Activated CD8-positive, alpha-beta T cell treated with anti-CD3 and anti-CD28 coated beads for 36 hours (primary cell): ENCODE measurements at places on chromosomes 5 and 9. TPM values are rescaled to one million over a fixed set of nuclear protein-coding genes. Genes with fewer than 3 reads are reported as not detected.
A peak's percentile ranks its signal among the peaks of the same experiment; 100 is the strongest.

DNA sequence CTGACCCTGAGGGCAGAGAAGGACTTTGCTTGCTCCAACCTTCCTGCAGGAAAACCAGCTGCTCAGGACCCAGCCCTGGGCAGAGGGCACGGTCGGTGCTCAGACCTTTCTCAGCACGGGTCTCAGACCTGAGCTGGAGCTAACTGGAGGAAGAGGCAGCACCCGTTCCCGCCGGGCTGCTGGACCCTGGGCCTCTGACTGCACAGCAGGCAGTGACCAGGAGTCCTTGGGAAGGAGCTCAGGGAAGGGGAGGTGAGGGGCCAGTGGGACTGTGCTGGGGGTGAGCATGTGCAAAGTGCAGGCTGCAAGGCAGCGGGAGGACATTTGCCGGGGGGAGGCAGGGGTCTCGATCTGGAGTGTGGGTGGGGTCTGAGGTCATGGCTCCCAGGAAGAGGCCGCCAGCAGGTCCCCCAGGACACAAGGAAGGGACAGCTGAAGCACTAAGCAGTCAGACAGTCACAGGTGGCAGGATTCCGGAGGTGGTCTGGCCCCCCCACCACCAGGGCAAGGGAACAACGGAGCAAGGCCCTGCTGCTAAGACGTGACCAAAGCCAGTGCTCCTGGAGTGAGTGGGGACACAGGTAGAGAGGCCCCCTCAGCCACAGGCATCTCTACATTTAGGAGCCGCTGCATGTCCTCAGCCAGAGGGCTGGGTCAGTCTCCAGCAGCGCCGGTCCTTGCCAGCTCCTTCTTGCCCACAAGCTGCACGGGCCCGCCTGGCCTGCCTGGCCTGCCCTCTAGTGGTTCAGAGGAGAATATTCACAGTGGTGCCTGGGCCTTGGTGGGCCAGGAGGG lies 4.8 kb upstream of the DPM2 start:
- DNase-seq, result peak; percentile 67

CREB3 gene
- 22.3 TPM for total RNA-seq

GRCh38 chr9:108913391-108913790 lies 20.5 kb downstream of the ELP1 start:
- no peak for DNase-seq

LCN10 gene
- 2.6 TPM for total RNA-seq

DNA sequence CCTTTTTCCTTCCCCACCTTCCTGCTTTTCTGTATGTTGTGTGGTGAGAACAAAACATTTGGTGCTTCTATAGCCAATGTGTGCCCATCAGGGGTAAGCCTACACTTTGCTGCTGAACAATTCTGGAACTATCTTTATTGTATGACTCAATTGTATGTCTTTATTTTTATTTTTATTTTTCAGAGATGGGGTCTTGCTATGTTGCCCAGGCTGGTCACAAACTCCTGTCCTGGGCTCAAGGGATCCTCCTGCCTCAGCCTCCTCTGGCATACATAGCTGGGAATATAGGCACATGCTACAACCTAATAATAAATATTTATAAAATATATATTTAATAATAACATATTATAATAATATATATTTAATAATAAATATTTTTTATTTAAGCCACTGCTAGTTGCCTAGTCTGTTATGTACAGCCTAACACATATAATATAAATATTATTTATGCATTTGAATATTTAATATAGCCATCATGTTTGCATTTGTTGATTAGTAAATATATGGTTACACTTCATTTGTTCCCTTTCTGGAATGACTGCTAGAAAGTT lies 11.8 kb upstream of the DMXL1 start:
- no peak for DNase-seq

DNA sequence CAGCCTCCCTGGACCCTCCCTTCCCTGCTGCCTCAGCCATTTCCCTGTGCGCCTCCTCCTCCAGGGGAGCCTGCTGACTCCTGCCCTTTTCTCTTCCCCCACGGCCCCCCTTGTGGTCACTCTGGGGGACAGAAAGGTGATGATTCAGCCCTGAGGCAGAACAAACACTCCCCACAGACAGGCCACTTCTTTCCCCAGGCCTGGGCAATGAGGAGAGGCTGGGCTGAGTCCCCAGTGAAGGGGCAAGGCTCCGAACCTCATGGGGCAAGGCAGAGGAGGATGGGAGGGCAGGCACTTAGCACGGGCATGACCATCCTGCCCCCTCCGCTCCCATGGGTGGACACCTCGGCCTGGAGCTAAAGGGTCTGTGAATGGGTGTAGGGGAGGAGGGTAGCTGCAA lies 21.0 kb downstream of the CSF1R start:
- no peak for DNase-seq

DNA sequence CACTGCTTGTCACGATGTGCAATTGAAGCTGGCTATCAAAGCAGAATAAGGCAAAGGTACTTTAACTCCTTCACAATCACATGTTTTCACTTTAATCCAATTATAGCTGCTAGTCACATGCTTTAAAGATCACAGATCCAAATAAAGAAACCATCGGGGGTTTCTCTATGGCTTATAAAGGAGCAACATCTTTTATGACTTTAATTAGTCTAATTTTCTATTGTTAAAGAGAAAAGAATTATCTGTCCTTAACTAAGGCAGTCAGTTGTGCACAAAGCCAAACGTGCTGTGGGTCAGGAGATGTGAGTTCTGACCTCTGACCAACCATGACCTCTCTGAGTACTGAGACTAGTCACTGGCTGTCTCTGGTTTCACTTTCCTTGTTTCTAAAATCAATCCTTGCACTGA lies 561.1 kb downstream of the RAB3C start:
- DNase-seq, result peak; percentile 10

GRCh38 chr9:132627106-132627505 lies 42.7 kb downstream of the DDX31 start:
- DNase-seq, result no peak

GRCh38 chr5:39140558-39141168 lies 66.5 kb upstream of the RICTOR start:
- no peak for DNase-seq

DNA sequence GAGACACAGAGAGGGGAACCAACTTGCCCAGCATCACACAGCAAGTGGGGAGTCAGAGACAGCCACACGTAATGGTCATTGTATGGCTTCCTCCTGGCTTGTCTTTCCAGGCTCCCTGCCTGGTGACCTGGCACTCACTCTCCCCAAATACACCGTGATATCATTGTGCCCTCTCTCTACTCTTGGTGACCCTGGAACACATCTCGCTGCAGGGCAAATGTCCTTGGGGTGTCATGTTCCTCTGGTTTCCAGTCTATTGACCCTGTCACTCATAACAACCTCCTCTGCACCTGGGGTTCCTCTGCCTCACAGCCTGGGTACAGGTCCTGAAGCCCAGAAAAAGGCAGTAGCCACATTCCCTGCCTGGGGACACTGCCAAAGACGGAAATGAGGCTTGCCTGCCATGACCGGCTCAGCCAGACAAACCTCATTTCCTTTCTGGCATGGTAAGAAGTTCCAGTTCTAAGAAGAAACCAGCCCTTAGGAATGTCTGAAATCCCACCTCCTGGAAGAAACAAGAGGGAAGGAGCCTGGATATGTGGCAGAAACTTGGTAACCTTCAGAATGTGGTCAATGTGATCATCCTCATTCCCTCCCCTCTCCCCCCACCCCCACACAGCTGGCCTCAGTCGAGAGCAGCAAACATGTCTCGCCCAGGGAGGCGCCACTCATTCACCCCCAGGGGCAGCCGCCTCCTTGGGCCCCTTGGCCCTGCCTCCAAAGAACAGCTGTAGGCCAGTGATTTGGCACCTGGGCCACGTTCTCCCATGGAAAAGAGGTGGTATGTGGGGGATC lies 30.6 kb upstream of the SMU1 start:
- no peak for DNase-seq

- no peak for DNase-seq
Measured at GRCh38 chr5:80069251-80069800, 34.2 kb downstream of the THBS4 start.

LCN12 gene
- 1.3 TPM for total RNA-seq

DNA sequence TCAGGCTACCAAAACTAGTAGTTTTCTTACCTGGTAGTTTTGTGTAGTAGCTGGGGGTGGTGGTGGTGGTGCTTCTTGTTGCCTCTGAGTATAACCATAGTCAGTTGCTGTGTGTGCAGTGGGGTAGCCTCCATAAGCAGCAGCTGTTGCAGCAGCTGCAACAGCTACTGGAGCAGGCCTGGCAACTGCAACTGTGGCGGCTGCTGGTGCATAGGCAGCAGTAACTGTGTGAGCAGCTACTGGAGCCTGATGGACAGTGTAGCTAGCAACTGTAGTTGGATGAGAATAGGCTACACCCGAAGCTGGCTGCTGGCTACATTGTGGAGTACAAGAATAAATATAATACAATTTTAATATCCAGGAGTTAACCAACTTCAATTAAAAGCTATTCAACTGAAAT lies 24.7 kb downstream of the ZFR start:
- DNase-seq, result no peak
